ENCODE measurements at places on chromosomes 3 and 15.

- no peak for DNase-seq
These were observed 92.3 kb downstream of the MAGI1 start for GRCh38 chr3:65946438-65946837.

DNA sequence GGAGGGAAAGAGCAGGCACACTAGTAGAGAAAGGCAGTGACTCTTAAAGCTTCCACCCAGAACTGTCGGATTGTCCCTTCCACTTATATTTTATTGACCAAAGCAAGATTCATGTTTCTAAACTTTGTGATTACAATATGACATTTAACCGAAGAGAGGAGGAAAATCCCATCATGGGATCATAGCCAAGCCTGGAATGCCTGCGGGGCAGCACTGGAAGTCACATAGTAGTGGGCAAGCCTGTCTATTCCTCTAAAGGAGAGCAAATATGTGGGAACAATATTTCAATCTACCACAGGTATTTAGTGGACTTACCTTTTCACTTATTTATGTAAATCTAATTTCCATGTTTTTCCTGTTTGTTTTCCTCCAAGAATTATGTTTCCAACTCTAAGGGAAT lies 3.8 kb upstream of the TMOD3 start:
- DNase-seq, result no peak

- DNase-seq, result no peak
These were observed 394.1 kb downstream of the SOX2 start for GRCh38 chr3:182105875-182106274.

- no peak for DNase-seq
These were observed 12.5 kb downstream of the P2RY14 start for GRCh38 chr3:151265866-151266265.

DNA sequence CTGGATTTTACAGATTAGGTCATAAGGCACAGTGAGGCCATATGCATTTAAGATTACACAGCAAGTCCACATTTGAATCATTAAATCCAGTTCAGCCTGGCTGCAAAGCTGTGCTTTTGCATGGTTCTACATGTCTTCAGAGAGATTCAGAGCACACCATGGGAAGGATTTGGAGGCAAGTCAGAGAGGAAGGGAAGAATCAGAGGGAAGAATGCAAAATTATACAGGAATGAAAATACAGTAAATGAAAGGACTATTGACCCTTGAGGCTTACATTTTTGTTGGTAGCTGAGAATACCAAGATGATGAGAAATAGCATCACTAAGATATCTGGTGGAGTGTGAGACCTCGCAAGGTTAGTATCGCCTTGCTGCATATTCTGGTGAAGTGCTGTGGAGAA lies 13.9 kb downstream of the FILIP1L start:
- no peak for DNase-seq

DNA sequence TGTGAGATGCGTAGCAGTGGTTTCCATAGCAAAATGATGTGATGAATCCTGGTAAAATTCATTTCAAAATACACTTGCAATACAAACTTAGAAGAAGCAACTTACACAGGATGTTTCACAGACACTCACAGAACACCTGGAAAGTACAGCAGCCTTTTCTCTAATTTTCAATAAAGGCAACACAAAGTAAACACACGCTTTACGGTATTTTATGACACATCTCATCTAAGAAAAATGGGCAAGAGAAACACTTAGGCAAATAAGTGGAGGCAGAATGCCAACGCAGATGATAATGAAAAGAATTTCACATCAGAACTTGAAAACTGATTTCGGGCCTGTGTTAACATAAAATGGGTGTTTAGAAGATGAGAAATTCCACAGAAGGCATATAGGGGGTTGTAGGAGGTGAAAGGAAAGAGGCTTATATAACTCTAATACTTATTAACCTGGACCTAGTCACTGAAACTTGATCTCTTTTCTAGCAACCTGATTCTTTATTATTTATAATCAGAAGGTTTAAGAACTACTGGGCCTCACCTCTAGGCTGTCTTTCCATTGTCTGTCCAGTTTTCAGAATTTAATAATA lies 25.6 kb upstream of the MAP3K13 start:
- no peak for DNase-seq

DNA sequence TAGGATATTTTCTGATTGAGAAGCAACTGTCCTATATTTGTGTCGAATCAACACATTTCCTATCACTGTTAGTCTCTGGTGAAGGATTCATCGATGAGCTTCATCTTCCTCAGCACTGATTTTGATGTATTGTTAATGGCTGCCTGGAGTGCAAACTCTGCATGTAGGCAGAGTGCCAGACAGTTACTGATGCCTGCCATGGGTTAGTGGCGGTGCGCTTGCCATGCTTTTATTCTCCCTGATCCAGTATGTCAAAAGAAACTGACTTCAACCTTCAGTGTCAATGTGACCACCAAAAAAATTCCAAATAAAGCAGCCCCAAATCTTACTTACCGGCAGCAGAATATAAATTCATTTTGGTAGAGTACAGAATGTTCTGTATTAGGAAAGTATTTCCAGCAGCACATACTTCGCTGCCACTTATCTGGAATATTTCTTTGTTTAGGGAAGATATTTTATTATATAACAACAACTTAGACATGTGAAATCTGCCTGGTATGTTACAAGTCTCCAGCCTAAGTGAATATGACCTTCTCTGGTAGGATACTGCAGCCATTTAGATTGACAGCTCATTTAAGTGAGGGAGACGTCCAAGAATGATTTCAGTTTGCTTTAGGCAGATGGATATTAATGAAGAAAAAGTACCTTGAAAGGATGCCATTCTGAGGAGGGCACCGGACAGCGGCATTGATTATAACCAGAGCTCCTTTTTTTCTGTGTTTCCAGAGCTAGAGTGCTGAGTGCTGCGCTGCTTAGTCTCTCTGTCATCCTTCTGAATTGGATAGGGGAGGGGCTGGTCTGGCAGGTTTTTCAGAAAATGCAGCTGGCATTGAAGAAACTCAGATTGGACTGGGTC lies 59.9 kb downstream of the ARHGEF26 start:
- DNase-seq, result no peak

- DNase-seq, result no peak
These were observed 20.0 kb upstream of the CMTM7 start for GRCh38 chr3:32371461-32372212.

DNA sequence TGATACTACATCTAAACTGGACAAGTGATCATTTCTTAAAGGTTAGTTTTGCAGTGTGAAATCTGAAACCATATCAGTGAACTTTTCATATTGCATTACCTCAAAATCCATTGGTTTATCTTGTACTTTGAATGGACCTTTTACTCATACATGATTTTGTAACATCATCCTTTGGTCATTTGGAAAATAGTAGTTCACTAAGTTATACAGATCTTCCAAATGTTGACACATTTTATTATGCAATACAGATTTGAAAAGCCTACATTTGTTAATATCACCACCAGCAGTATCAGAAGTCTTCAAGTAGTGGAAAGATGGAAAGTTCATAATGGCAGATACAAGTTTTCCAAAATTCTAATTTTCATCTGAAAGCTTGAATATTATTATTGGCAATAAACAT lies 64.0 kb upstream of the CDV3 start:
- DNase-seq, result no peak

DNA sequence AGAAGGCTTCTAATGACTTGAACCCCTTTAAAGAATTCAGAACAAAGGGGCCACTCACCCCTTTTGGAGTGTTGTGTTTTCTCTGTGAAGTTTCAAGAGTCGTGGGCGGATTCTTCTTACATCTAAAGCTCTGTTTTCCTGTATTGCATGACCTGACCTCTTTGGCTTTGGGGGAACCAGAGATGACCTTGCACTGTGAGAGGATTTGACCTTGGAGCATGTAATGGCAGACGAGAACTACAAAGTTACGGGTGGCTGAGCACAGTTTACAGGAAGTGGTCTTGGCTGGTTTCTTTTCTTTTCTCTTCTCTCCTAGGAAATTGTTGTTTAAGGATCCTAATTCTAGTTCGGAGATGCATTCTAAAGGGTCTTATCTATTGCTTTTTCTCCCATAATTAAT lies 6.2 kb upstream of the BDH1 start:
- DNase-seq, result no peak

GRCh38 chr3:161103776-161104385 lies 1.3 kb downstream of the B3GALNT1 start:
- no peak for DNase-seq

GRCh38 chr3:56792193-56792592 lies 9.6 kb downstream of the ARHGEF3 start:
- DNase-seq, result no peak

GRCh38 chr3:126083511-126083912 lies 412 bp downstream of the SLC41A3 start:
- no peak for DNase-seq

Measured in activated T-helper 9 cell treated with anti-CD3 and anti-CD28 coated beads, Interleukin-2, amount 50 U/mL, for 16 hours (primary cell).